ENCODE measurements at places on chromosomes 4 and X.

GRCh38 chr4:58111818-58112217 lies 1001.6 kb upstream of the IGFBP7 start:
- DNase-seq: no peak

GRCh38 chr4:76620723-76621468 lies 185.9 kb downstream of the SHROOM3 start:
- peak; percentile 40 for DNase-seq

DNA sequence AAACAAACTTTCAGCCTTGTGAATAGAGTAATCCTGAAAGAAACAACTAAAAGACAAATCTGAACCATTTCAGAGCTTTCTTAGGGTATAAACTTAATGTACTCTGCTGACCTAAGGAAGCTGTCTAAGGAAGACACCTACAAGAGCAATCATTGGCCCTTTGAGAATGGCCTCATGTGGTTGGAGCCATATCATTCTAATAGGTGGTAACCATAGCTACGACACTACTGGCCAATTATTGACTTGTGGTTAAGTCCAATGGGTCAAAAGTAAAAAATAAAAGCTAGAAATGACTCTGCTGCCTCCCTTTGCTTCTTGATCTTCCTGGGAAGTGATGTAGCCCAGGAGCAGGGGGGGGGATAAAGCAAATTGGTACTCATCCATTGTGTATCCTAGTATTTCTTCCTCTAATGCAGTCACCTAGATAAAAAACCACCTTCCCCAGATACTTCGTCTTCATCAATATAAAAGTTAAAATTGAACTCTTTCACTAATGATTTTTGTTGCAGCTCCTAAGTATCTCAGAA lies 547.0 kb downstream of the ARAP2 start:
- no peak for DNase-seq

GRCh38 chr4:67167849-67168248 lies 377.5 kb downstream of the CENPC start:
- DNase-seq: no peak

DNA sequence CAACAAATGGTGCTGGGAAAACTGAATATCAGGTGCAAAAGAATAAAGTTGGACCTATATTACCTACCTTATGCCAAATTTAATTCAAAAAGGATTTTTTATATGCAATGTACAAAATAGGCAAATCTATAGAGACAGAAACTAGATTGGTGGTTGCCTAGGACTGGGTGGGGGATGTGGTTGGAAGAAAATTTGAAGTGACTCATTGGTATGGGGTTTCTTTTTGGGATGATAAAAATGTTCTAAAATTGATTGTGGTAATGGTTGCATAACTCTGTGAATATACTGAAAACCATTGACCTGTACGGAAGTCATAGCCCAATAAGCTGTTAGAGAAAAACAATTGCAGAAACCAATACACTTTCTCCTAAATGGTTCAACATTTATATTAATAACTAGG lies 72.1 kb downstream of the COL4A5 start:
- DNase-seq: no peak

Measured in cerebellar nuclear complex (tissue), 1 donor.